Spleen (tissue), 13 donors: ENCODE measurements at places on chromosomes 3 and 15. TPM values are rescaled to one million over a fixed set of nuclear protein-coding genes. Genes with fewer than 3 reads are reported as not detected.
A peak's percentile ranks its signal among the peaks of the same experiment; 100 is the strongest.

- peak; percentile 61 for DNase-seq
- peaks cover 61% of the 10 kb centered on the region for H3K36me3 ChIP-seq
- H3K4me3 ChIP-seq: no peak overlapping the region
- H3K4me1 ChIP-seq: peaks cover 79% of the 10 kb centered on the region
- no peak overlapping the region for H3K27ac ChIP-seq
- H3K27me3 ChIP-seq: no peaks in the 10 kb centered on the region
These were observed 4.0 kb downstream of the TLE3 start for GRCh38 chr15:70093481-70094319.

DNA sequence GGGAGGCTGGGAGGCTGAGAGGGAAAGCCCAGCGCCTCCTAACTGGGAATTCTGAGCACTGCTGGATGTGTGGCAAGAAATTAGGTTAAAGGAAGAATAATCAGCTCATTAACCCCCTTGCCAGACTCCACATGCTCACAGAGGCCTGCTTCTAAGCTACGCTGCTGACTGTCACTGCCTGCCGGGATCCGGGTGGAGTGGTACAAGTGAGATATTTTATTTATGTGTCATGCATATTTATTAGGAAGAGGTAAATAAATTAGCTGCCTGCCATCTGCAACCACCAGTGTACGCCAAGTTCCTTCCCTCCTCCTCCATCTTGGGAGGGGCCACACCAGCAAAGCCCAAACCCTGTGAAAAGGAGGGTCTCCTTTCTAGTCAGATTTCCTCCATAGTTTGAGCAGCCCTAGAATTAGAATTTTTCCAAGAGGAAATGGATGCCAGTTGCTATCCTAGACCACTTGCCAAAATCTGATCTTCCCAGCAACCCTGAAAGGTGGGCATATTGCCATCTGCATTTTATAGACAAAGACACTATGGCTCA is 43.5 kb upstream of the GRIP2 start:
- no peak overlapping the region for H3K27ac ChIP-seq
- H3K27me3 ChIP-seq: peaks cover 16% of the 10 kb centered on the region
- no peak for DNase-seq
- no peak overlapping the region for H3K4me3 ChIP-seq

GRCh38 chr15:62901909-62902546 is 140.5 kb upstream of the TPM1 start:
- H3K27me3 ChIP-seq: peaks cover 21% of the 10 kb centered on the region
- no peaks in the 10 kb centered on the region for H3K4me1 ChIP-seq
- H3K27ac ChIP-seq: no peak overlapping the region

The C3orf20 gene
- total RNA-seq: 0.77 TPM
